ENCODE measurements at places on chromosomes 1 and 21.
A peak's percentile ranks its signal among the peaks of the same experiment; 100 is the strongest.

DNA sequence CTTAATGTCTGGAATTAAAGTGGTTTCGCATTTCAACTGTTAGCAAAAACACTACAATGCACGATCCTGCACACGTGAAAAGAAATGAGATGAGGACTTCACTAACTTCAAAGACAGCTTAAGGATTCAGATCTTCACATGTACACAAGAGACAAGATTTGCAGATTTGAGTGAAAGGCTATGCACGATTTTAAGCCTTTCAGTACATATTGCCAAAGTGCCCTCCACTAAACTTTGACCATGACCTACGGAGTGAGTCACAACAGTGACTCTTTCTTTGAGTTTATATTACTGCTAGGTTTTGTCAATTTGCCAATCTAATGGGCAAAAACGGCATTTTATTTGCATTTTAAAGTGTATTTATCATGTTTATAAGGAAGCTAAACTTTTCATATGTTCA lies 41.2 kb upstream of the CR1L start:
- no peak for DNase-seq

DNA sequence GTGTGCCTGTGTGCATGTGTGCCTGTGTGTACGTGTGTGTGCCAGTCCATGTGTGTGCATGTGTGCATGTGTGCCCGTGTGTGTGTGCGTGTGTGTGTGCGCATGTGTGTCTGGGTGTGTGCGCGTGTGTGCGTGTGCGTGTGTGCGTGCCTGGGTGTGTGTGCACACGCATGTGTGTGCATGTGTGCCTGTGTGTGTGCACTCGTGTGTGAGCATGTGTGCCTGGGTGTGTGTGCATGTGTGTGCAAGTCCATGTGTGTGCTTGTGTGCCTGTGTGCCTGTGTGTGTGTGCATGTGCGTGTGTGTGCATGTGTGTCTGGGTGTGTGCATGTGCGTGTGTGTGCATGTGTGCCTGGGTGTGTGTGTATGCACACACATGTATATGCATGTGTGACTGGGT lies 28.7 kb upstream of the COL6A2 start:
- DNase-seq, result no peak

GRCh38 chr1:41456847-41457540 lies 27.5 kb downstream of the EDN2 start:
- peak; percentile 68 for DNase-seq

- no peak for DNase-seq
These were observed 181.1 kb downstream of the IGSF21 start for GRCh38 chr1:18288722-18289121.

DNA sequence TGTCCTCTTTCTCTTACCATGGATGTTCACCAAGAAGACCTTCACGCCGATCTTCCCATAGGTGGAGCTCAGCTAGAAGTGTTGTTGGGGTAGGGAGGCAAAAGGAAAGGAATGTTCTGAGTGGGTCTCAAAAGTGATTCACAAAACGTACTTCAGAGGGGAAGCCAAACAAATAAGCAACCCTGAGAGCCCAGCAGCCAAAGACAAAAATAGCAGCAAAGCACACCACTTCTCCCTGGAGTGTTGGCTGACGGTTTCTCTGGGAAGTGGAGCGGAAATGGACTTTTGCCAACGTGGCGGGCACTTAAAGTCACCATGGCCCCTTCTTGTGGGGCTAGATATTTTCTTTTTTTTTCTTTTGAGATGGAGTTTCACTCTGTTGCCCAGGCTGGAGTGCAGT lies 23.1 kb downstream of the SLC26A9 start:
- no peak for DNase-seq

DNA sequence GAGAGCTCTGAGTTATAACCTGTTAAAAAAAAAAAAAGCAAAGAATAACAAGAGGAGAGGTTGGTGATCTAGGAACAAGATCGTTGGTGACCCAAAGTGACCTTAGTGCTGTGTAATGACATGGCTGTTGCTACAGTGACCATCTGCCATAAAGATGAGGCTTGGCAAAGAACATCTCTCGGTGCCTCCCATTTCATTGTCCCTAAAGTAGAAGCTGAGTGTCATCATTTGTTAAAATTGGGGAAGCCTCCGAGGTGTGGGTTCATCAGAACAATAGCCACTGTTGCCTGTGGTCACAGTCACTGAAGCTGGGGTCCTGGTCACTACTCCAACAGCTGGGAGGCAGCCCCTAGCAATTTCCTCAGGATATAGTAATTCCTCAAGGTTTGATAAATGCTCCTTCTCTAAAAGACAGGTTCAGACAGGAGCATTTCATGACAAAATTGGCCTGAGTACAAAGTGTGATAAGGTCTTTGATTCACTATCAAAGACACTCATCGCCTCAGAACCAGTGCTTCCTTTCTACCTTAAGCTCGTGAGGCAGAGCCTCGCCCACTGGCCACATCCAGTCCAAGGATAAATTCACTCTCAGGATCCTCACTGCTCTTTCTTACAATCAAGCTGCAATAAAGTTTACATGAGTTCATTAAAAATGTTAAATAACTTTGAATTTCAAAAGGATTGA lies 81.9 kb upstream of the RGS2 start:
- no peak for DNase-seq

DNA sequence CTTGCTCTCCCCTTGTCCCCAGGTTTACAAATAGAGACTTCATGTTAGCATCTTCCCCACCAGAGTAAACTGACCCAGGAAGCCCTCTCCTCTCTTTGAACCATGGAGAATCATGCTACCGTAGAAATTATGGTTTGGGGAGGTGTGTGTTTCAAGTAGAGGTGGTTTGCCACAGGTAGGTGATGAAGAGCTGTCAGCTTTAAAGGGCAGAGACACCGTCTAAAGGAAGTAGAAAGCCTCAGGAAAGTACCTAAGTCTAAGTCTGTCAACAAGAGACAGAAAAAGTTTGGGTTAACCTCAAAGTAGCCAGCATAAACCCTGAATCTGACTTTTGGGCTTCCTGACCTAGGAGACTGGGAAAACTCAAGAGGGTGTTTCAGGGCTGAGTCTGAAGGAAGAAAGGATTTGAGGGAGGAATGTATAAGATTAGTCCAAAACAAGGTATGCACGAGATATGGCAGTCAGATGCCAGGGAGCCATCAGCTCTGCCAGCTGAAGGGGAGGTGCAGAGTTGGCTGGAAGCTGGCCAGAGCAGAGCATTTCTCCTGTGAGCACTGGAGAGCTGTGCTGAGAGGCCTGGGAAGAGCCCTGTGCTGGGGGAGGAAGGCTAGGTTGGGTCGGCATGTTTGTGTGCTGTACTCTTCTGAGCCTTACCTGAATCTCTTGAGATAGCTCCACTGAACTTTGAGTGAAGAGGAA lies 14.3 kb downstream of the ADAMTSL4 start:
- no peak for DNase-seq

GRCh38 chr21:44427241-44428120 lies 27.8 kb upstream of the LRRC3 start:
- DNase-seq, result no peak

- DNase-seq, result no peak
These were observed 21.4 kb downstream of the MRAP start for GRCh38 chr21:32320059-32320458.

- no peak for DNase-seq
These were observed 185.4 kb downstream of the TTLL7 start for GRCh38 chr1:83813576-83813975.

- no peak for DNase-seq
These were observed 62.2 kb downstream of the ZFYVE9 start for GRCh38 chr1:52203935-52204625.

DNA sequence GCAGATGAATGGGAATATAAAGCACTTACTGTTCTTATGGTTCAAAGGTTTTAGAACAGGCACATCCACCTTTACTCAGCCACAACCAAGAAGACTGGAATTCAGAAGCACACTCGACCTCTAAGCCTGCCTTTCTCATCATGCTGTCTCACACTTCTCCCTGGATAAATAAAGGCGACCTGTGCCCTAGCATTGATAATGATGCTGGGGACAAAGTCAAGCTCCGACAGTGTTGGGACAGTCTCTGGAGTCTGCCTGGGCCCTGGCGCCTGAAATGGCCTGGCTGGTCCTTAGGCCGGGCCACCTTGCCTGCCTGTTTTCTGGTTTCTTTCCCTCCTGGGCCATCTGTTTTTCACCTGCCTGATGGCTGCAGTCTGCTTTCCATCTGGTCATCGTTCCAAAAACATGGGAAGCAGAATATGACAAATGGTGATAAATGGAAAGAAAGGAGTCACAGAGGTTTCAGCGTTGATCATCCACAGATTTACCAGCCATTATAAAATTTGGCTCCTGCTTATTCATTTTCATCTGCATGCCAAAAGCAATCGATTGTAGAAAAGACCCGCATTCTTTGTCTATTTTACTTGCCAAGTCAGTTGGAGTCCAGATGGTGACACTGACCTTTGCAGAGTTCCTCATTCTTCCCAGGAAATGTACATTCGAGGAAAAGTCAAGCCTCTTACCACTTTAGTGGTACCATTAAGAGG lies 91.2 kb upstream of the KCNJ15 start:
- DNase-seq, result peak; percentile 54

DNA sequence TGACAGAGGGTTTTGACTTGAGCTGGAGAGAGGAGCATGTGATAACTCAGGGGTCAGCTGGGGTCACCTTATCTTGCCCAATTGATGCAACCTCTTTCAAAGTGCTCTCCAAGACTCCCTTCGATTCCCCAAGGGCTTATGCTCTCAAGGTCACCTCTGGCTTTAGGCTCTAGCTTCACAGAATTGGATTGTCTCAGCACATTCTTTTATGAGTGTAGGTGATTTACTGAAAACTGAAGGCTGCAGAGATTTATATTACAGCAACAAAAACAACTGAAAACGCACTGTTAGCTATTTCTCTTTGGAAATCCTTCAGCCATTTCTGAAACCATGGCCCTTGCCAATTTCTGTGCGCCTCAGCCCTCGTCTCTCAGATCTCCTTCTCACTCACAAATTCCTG lies 34.5 kb upstream of the MAP1LC3C start:
- DNase-seq, result no peak

GRCh38 chr1:29490204-29490934 lies 254.0 kb downstream of the PTPRU start:
- no peak for DNase-seq

- no peak for DNase-seq
These were observed 172.8 kb downstream of the ST6GALNAC3 start for GRCh38 chr1:76247261-76247852.

DNA sequence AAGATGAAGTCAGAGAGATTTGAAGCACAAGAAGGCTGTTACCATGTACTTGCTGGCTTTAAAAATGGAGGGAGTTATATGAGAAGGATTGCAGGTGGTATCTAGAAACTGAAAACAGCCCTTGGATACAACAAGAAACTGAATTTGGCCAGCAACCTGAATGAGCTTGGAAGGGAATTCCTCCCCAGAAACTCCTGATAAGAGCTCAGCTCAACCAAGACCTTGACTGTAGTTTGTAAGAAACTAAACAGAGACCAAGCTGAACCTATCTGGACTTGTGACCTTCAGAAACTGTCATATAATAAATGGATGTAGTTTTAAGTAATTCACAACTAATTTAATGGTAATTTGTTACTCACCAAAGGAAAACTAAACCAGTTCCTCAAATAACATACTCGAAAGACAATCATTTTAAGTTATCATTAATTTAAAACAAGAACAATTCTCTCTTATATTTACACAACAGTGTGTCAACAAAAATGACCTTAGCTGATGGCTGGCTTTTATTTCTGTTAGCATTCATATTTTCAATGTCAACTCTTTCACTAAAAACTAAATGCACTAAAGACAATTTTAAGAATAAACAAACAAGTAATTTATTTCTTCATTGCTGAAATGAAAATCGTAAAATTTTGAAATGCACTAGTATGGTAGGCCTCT lies 1218.4 kb upstream of the TMPRSS15 start:
- DNase-seq, result no peak

Data from GM03348 (cell line).